ENCODE measurements at places on chromosomes 6 and 20. TPM values are rescaled to one million over a fixed set of nuclear protein-coding genes. Genes with fewer than 3 reads are reported as not detected.

- no peaks in the 10 kb centered on the region for H3K36me3 ChIP-seq
- DNase-seq, result no peak
- H3K4me3 ChIP-seq, result no peak overlapping the region
- H3K27ac ChIP-seq, result peak overlapping the region; percentile 91
- H3K27me3 ChIP-seq, result no peaks in the 10 kb centered on the region
Measured at GRCh38 chr6:15922510-15923250, 206.2 kb upstream of the MYLIP start.

GRCh38 chr20:59013959-59014608 is 5.1 kb upstream of the TUBB1 start:
- no peaks in the 10 kb centered on the region for H3K27me3 ChIP-seq
- H3K27ac ChIP-seq, result no peak overlapping the region
- H3K36me3 ChIP-seq, result no peaks in the 10 kb centered on the region
- DNase-seq, result peak; percentile 20

Gene OR2H1
- total RNA-seq, result not detected

- no peaks in the 10 kb centered on the region for H3K36me3 ChIP-seq
- H3K4me3 ChIP-seq, result no peak overlapping the region
- no peak for DNase-seq
- H3K27me3 ChIP-seq, result no peaks in the 10 kb centered on the region
- no peaks in the 10 kb centered on the region for H3K4me1 ChIP-seq
Measured at GRCh38 chr6:63864671-63865318, 229.2 kb downstream of the PHF3 start.

- no peaks in the 10 kb centered on the region for H3K27me3 ChIP-seq
- DNase-seq, result no peak
- peaks cover 3% of the 10 kb centered on the region for H3K36me3 ChIP-seq
- no peak overlapping the region for H3K4me3 ChIP-seq
Measured at GRCh38 chr20:52992632-52993031, 20.5 kb downstream of the TSHZ2 start.

DNA sequence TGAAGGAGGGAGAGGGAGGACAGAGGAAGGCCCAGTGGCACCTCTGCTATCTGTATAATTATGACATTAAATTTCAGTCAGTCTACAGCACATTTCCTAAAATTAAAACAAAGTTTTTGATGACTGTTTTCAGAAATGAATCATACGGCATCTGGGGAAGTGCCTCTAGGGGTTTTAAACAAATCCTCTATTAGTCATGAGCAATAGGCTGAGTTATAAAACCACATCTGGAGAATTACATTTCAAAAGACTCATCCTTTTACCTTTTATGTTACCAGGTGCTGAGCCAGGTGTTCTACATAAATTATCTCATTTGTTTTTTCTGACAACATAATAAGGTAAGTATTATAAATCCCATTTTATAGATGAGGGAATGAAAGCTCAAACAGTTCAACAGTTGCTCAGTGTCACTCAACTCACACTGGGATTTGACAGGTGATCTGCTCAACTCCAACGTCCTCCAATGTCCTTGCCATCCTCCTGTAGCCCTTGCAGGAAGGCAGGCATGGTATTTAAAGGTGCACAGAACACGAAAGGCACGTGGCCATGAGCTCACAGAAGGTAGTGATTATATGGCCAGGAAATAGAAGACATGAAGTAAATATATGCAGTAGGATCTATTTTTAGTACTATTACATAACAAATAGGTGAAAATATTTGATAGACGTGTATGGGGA is 184.2 kb upstream of the MAN1A1 start:
- no peaks in the 10 kb centered on the region for H3K27me3 ChIP-seq
- H3K36me3 ChIP-seq, result no peaks in the 10 kb centered on the region
- DNase-seq, result no peak

Gene TMEM239
- total RNA-seq, result not detected

DNA sequence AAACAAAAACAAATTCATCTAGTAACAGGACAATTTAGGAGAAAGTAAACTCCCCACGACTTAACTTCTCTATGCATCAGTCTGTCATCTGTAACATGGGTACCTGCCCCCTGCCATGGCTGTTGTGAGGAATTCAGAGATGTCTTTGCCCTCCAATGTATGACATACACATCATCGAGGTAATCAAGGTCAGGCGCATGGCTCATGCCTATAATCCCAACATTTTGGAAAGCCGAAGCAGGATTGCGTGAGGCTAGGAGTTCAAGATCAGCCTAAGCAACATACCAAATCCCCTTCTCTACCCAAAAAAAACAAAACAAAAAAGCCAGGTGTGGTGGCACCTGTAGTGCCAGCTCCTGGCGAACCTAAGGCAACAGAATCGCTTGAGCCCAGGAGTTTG is 9.0 kb downstream of the EEF1A1 start:
- peaks cover 11% of the 10 kb centered on the region for H3K36me3 ChIP-seq
- DNase-seq, result no peak
- H3K4me3 ChIP-seq, result no peak overlapping the region
- H3K4me1 ChIP-seq, result peaks cover 13% of the 10 kb centered on the region
- H3K27ac ChIP-seq, result no peak overlapping the region

- no peak for DNase-seq
- no peak overlapping the region for H3K27ac ChIP-seq
- H3K4me1 ChIP-seq, result peaks cover 25% of the 10 kb centered on the region
Measured at GRCh38 chr20:17663040-17663399, 19.0 kb downstream of the RRBP1 start.

Gene MRAP2
- total RNA-seq, result 2.7 TPM

Gene DDO
- total RNA-seq, result not detected

DNA sequence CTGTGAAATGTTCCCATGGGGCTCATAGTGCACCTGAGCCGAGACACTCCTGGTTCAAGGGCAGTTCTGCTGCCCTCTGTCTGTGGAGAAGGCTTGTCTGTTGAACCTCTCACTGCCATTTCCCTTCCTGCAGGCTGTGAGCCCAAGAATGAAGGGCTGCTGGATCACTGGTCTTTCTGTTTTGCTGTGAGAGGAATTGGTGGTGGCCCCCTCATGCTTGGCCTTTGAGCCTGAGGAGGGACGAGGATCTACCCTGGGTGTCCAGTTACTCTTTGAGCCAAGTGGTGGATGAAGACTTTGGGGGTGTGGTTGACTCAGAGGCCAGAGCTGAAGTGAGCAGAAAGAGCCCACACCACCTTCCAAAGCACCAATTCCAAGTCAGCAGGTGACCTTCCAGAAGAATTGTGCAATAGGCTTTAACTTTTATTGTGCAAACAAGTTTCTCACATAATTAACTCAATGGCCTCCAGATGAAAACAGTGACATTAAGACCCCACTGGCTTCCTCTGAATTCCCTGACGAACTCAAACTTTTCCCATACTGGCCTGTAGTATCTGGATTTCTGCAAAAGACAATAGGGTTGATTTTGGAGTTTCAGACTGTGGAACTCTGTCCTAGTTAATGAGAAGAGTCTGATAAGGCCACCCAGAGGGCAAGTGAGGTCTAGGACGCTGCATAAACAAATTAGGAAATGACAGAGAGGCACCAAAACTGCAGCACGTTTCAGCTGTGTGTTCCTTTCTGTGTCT is 101.5 kb downstream of the PHACTR3 start:
- H3K36me3 ChIP-seq, result no peaks in the 10 kb centered on the region
- no peak overlapping the region for H3K4me3 ChIP-seq
- H3K4me1 ChIP-seq, result no peaks in the 10 kb centered on the region
- no peaks in the 10 kb centered on the region for H3K27me3 ChIP-seq
- no peak overlapping the region for H3K27ac ChIP-seq
- no peak for DNase-seq

DNA sequence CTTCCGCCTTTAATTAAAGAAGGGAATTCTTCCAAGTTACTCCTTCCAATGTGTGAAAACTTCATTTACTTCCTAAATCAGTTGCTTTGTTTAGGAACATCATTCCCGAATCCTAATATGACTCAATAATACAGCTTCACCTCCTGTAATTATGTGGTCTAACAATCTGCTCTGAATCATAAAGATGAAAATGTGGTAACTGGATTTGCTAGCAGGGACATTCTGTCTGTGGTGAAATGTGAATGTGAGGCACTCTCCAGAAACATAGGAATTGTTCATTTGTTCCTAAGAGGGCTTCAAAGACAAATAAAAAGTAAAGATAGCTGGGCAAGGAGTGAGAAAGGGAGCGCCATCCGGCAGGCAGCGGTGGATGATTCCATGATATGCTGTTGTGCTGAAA is 678.1 kb downstream of the KIF16B start:
- no peaks in the 10 kb centered on the region for H3K36me3 ChIP-seq
- no peak for DNase-seq
- no peak overlapping the region for H3K4me3 ChIP-seq
- no peaks in the 10 kb centered on the region for H3K27me3 ChIP-seq
- H3K4me1 ChIP-seq, result no peaks in the 10 kb centered on the region

All from mesothelial cell of epicardium (in vitro differentiated cells).